Effector CD4-positive, alpha-beta T cell (primary cell): ENCODE measurements at places on chromosomes 11 and 22.

DNA sequence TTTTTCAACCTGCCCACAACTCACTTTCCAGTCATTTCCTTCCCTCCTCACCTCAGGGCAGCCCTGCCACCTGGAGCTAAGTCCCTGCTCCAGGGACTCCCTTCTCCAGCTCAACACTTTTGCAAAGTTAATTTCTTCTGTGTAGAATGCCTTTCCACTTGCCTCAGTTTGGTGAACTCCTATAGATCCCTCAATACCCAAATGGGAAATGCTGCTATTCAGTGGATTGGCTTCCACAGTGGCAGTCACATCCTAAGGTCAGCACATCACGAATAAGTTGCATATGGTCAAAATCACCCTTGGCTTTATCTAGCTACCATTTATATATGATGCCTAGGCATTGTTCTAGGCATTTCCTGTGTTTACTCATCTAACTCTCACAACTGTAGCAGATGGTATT, 23.6 kb downstream of the GDPD5 start:
- no peak for DNase-seq

DNA sequence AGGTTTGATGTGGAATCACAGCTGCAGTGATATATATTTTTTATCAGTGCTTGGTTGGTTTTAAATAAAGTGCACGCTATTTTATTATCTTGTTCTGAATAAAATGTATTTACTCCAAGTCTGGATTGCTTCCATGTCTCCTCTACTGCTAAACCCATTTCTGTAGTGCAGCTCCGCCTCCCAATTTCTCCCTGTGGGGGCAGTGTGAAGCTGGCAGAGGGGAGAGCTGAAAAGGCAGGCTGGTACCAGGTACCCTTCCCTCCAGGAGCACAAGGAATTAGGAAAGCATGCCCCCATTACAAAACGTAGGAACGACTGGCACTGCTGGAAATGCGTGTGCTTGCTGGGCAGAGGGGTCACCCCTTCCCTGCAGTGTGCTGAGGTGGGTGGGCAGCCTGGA, 934 bp upstream of the TMEM132A start:
- no peak for DNase-seq

GRCh38 chr11:120021391-120021953, 116.4 kb downstream of the TRIM29 start:
- DNase-seq: no peak

GRCh38 chr11:83008581-83008923, 63.1 kb downstream of the RAB30 start:
- no peak for DNase-seq

- peak; percentile 16 for DNase-seq
Observed at GRCh38 chr11:93541884-93542810, 1.0 kb downstream of the SMCO4 start.

GRCh38 chr22:45529971-45530575, 27.4 kb downstream of the FBLN1 start:
- DNase-seq: no peak

DNA sequence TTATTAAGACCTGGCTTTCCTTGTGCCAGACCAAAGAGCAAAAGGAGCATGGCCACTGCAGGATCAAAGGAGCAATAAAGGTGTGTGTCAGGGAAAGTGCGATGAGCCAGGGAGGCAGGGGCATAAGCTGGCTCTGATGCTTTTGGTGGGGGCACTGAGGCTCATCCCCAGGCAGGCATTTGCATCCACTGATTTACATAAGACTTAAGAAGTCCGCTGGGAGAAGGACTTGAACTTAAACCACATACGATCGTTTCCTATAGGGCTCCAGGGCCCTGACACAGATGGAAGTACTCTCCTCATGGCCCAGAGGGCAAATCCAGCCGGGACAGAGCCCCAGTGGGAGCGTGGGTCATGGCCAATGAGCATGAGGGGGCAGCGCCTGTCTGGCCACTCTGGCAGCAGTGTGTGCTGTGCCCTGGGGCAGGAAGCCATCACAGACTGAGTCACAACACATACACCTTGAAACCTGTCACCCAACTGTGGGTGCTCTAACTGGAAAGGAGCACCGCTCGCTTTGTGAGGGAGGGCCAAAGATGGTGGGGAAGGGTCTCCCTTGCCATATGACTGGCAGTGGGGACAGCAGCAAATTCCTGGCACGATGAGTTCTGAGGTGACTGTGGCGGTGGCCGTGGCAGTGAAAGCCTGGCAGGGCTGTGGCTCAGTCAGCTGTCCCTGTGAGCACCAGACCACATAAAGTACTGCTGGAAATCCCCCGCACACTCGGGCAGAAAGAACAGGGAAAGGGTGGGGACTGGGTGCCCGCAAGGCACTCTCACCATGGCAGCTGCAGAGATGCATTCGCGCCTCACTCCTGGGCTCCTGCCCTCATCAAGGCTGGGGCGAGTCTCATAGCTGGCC, 79.4 kb upstream of the LMO1 start:
- no peak for DNase-seq

GRCh38 chr11:32072872-32073643, 17.8 kb upstream of the RCN1 start:
- DNase-seq: no peak

DNA sequence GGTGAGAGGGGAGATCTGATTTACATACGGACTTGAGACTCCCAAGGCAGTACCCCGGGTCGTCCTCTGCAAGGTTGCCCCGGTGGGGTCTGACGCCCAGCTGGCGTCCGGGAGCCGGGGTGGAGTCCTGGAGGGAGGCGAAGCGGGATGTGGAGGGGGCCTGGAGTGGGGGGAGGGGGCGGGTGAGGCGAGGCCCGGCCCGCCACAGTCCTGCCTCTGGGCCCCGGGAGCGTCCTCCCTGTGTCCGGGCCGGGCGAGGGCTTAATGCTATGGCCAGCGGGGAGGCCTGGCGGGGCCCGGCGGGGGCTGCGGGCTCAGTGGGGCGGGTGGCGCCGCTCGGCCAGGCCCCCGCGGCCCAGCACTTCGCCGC, 2.4 kb upstream of the MYBPC3 start:
- no peak for DNase-seq

- DNase-seq: no peak
Observed at GRCh38 chr22:28247136-28247535, 328.1 kb upstream of the PITPNB start.

DNA sequence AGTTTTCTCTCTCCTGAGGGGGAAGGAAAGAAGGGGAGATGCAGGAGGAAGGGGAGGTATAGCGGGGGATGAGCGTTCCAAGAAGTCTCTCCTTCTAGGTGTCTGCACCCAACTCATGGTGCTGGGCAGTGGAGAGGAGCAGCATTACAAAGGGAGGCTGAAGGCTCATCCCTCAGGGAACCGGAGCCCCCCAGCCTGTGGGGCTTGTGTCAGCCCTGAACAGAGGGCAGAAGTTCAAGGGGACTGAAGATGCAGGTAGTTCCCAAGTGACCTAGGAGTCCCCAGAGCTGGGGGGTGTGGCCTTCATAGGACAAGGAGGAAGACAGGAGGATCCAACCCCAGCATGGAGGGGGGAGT, 1.8 kb downstream of the C11orf68 start:
- DNase-seq: no peak

DNA sequence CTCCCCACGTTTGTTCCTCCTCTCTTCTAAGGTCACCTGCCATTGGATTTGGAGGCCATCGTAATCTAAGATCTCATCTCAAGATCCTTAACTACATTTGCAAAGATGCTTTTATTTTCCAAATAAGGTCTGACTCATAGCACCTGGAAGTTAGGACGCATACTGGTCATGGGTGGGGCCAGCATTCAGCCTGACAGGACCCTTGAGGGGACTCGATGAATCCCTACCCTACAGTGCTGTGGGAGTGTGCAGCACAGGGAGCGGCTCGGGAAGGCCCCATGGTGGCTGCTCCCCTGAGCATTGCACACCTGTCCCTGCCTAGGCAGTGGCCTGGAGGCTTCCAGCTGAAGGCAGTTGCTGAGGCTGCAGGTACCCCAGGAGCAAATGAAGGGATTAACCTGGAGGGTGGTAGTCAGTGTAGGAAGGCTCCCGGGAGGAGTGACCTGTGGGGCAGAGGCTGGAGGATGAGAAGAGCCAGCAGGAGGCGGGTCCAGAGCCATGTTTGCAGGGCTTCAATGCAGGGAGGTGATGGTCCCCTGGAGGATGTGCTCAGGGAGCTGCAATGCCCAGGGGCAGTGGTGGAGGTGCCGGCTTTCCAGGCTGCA, 362.2 kb downstream of the CTTN start:
- DNase-seq: no peak

GRCh38 chr11:42249956-42250355, 790.5 kb upstream of the LRRC4C start:
- DNase-seq: no peak

DNA sequence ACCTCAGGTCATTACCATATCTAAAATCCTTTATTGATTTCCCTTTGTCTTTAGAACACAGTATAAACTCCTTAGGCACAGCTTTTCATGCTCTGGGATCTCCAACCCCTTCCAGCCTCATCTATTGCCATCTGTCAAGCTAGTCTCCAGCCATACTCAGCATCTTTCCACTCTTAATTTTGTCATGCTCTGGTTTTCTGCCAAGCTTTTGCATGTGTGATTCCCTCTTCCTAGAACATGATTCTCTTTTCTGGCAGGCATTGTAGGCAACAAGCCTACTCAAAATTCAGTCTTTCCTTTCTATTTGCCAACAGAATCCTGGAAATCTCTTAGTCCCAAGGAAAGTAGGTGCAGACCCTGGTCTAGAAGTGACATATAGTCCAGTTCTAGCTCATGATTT, 35.5 kb upstream of the SLC6A5 start:
- DNase-seq: no peak

DNA sequence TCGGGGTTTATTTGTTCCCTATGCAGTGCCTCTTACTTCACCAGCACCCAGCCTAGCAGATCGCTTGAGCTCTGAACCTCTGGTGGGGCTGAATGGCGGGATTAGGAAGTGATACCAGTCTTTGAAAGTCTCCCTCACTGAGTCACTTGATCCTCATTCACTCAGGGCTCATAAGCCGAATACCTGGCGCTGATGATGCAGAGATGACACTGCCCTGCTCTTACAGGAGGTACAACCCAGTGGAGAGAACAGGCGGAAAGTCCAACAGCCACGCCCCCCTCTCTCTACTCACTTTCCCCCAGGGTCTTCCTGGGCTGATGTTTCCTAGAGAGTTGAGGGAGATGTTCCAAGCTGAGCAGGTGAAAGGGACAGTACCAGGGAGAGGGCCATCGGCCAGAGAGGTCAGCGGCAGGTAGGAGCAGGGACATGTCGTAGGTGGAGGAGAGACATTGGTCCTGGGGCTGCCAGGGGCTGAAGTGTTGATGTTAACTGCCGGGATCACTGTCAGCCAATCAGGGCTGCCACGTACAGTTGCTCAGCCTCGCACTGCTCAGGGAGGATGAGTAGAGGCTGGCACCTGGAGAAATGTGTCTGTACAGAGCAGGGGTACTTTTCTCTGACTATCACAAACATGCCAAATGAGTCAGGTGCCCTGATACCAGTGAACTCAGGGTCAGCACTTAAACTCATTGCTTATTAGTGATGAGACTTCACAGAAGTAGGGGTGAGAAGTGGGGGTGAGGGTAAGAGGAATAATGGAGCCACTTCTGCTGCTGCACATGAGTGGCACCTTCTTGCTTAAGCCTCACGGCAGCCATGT, 9.9 kb upstream of the APOBEC3A start:
- no peak for DNase-seq

- no peak for DNase-seq
Observed at GRCh38 chr22:46055181-46055875, 78.4 kb upstream of the WNT7B start.

DNA sequence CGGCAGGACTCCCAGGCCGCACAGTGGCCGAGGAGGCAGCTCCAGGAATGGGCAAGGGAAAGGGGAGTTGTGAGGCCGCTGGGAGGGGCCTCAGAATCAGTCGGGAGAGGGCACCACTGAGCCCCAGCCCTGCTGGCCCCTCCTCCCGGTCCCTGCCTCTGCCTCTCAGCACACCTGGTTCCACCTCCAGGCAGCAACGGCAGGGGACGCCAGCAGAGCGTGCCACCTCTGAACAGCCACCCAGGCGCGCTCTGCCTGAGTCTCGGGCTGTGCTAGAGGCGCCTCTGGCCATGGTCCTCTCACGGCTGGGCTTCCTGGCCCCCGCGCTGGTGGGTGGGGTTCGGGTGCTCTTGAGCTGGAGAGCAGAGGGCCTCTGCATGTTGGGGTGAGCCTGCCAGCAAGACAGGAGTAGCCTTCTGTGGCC, 33.0 kb downstream of the MOB2 start:
- DNase-seq: peak; percentile 34

DNA sequence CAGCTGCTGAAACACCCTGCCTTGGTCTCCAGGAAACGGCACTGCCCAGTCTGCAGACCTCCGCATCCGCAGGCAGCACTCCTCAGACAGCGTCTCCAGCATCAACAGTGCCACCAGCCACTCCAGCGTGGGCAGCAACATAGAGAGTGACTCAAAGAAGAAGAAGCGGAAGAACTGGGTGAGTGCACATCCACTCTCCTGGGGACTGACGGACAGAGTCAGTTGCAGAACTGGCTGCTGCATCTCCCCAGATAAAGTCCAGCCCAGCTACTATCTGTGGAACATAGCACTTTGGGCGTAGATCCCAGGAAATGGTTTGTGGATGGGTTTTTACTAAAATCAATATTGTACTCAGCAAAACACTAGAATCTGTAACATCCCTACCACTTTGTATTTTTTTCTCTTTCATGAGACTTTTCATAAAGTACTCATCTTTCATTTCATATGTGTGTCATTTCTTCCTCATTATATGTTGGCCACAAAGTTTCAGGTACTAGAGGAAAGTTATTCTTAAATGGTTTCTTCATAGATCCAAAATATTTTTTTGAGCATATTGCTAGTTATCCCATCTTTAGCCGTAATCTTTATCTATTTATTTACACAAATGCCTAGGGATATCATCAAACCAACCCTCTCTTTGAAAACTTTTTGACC, 80.1 kb downstream of the DBX1 start:
- no peak for DNase-seq

- no peak for DNase-seq
Observed at GRCh38 chr22:41576877-41577276, 12.8 kb downstream of the PMM1 start.

DNA sequence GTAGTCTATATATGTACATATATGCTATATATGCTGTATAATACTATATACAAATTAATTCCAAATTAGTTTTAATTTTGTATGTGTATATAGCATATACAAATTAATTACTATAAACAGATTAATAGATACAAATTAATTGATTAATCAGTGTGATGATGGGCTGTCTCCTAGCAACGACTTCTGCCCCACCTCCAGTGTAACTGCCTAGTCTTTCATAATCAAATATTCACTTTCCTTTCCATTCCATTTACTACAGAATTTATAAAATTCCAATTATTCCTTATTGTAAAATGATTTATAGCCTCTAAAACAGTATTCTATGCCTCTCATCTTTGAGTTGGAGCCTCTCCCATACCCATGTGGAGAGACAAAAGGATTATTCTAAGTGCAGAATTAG, 976 bp downstream of the HBD start:
- DNase-seq: no peak
